Left ventricle myocardium superior (tissue), 1 donor: ENCODE measurements at places on chromosomes 2 and 18. TPM values are rescaled to one million over a fixed set of nuclear protein-coding genes. Genes with fewer than 3 reads are reported as not detected.

Gene CYRIA
- 4.6 TPM for total RNA-seq

Gene SLC9A4
- total RNA-seq = not detected

- DNase-seq = no peak
Observed at GRCh38 chr18:36419188-36419899, 121.8 kb downstream of the FHOD3 start.

Gene UGT1A5
- total RNA-seq = not detected

Gene NEURL3
- total RNA-seq = not detected

Gene NCOA1
- 34.3 TPM for total RNA-seq

DNA sequence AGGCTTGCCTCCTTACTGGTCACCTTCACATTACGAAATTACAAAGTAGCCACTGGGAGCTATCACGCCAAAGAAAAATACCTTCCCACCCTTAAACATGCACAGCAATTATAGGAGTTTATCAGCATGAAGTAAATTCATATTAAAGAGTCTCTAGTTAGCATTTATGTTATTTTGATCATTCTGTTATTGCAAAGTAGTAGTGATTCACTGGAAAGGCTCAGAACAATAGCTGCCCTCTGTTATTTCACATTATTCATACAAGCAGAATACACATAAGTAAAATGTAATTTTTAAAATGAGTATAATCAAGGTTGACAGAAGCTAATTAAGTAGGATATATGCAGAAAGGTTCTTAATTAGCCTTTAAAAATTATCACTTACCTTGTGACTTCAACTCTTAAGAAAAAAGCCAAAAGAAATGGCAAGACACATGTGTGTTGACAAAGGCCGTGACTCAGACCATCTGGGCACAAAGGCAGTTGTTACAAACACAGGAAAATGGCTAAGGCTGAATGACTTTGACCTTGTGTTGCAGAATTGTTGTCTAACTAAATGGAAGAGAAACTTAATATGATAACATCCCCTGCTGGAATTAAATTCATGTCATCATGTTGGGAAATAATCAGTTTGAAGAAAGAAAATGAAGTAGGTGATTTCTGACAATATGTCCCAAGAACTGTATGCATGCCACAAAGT, 108.3 kb downstream of the ARL6IP6 start:
- DNase-seq = no peak

DNA sequence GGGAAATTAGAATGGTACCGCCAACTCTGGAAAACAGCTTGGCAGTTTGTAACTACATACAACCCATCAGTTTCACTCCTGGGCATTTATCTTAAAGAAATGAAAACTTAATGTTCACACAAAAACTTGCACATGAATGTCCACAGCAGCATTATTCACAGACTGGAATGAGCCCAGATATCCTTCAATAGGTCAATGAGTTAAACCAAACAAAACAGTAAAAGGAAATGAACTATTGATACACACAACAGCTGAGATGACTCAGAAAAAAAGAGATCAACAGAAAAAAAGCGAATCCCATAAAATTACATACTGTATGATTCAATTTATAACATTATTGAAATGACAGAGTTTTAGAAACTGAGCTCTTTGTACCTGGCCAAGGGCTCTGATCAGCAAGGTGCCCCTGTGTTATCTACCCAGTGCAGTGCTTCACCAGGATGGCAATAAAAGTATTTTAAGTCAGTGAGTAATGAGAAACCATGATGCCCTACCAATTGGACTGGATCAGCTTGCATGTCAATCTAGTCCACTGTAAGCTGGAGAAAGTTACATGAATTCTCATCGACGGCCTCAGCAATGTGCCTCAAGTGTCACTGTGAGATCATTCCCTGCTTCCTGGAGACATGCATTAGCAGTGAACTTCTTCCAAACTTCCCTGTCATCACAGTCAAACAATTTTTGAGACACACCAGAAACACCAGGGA, 21.9 kb downstream of the TMEM237 start:
- DNase-seq = no peak

Gene SCN9A
- total RNA-seq = 1.3 TPM

DNA sequence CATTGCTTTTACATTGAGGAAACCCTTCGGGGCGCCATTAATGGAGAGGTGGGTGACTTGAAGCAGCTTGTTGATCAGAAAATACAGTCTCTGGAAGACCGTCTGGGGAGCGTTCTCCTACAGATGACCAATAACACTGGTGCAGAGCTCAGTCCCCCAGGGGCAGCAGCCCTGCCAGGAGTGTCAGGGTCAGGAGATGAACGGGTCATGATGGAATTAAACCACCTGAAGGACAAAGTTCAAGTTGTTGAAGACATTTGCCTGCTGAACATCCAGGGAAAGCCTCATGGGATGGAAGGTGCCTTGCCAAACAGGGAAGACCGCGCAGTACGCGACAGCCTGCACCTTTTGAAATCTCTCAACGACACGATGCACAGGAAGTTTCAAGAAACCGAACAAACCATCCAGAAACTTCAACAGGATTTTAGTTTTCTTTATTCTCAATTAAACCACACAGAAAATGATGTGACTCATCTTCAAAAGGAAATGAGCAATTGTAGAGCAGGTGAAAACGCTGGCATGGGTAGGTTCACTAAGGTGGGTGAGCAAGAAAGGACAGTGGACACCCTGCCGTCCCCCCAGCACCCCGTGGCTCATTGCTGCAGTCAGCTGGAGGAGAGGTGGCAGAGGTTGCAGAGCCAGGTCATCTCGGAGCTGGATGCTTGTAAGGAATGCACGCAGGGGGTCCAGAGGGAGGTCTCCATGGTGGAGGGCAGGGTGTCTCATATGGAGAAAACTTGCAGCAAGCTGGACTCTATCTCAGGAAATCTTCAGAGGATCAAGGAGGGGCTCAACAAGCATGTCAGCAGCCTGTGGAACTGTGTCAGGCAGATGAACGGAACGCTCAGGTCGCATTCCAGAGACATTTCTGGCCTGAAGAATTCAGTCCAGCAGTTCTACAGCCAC, 45.0 kb downstream of the EMILIN2 start:
- no peak for DNase-seq

DNA sequence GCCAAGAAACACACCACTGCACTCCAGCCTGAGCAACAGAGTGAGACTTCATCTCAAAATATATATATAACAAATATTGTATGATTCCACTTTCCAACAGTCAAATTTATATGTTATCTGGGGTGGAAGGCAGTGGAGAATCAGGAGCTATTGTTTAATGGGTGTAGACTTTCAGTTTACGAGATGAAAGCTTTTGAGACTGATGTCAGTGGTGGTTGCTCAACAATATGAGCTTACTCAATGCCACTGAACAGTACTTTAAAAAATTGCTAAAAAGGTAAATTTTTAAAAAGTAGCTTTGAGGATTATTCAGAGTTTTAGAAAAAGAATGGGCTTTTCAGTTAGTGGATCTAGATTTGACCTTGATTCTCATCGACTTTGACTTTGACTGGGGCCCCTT, 105.9 kb upstream of the ST6GAL2 start:
- no peak for DNase-seq

GRCh38 chr2:131056204-131056931, 36.9 kb downstream of the FAM168B start:
- DNase-seq = no peak

Gene SERPINB10
- not detected for total RNA-seq

DNA sequence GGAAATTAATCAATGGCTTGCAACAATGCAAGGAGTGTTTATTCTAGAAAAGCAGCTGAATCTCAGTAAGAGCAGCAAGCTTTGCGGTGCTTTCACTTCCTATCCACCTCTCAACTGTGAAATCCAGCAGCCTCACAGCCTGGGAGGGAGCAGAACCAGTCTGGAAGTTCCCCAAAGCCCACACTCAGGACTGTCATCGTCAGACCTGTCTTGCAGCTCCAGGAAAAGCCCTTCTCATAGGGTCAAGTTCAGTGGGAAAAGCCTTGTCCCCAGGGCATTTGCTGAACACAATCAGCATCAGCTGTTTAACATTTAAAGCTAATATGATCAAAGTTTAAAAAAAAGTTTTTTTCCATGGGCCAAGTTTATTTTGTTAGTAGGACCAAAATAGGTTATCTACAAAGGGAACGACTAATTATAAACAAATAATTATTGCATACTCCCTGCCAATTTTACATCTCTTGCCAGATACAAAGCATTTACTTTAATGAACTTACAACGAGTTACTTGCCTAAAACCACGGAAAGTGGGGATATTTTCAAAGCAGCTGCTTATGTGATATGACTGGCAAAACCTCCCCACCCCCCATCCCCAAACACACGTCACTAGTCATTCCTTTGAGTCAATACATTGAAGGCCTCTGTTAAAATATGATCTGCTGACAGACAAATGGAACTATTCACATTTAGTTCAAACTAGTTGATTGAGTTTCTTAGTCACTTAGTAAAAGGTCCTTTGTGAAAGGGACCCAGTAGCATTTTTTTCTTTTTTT, 36.8 kb downstream of the PARD6G start:
- DNase-seq = no peak

- no peak for DNase-seq
Observed at GRCh38 chr18:44388329-44388728, 292.4 kb upstream of the SETBP1 start.

DNA sequence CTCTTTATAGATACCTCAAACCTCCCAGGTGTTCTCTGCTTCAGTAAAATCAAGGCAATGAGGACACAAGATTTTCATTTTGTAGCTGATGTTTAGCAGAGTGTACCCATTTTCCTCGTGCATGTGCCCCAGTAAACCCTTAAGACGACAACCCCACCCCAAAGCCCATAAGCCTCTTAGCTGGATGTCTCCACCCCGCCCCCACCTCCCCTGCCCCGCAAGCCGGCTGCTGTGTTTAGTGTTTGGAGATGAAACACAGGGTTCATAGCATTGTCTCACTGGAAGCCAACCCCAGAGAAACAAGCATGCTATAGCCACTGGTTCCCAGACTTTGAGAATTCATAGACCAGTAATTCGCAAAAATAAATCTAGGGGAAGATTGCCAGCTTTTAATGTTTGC, 5.8 kb upstream of the SAG start:
- no peak for DNase-seq

DNA sequence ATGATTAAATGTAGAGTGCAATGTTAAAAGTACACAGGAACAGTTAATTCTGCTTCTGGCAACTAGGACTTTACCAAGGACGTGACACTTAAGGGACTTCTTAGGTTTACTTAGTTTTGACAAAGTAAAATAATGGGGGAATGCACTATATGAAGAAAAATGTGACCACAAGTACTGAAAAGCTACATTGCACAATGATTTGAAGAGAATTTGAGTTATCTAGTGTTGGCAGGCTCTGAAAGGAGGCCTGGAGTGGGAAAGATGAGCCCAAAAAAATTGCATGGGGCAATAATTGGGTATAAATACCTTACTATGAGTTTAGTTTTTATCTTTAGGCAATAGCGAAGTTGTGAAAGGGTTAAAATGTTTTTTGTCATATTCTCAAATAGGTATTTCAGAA, 173.7 kb downstream of the DOK6 start:
- no peak for DNase-seq

DNA sequence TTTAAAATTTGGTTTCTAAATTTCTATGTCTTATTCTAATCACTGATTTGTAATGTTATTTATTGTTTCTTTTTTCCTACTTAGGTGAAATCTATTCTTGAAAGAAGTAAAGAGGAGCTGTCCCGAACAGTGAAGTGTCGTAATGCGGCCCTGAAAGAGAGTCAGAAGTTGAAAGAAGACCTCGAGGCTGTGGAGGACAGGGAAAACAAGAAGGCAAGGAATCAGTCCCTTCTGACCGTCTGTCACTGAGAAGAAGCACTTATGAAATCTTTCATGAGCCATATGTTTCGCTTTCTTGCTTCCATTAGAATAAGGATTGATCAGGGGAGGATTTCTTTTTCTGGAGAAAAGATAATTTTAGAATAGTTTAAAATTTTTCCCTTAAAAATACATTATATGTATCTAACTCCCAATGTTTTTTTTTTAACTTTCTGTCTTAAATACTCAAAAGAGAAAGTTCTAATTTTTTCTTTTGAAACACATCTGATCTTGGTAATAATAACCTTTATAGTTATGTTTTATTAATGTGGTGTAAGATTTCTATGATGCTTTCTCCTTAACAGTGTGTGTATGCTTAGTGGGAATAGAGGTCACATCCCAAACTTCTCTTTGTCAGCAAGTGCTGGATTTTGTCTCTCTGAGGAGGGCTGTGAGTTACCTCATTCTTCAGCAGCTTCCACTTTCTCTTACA, 79.0 kb downstream of the CCDC150 start:
- DNase-seq = no peak

DNA sequence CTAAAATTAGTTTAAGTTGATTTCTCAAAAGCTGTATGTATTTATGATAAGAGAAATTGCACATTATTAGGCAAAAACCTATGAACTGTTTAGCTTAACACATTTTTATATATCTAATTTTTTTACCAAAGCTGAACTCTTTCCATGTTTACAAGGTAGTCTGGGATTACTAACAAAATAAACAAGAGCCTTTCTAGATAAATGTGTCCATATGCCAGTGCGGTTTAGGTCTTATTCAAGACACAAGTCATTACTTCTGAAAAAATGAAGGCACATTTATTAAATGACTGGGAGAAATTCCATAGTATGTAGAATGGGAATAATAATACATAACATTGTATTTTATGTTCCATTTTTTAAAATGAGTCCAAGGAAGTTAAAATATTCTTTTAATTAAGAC, 82.0 kb downstream of the DPP4 start:
- no peak for DNase-seq
